ENCODE measurements at places on chromosomes 7 and 10.

DNA sequence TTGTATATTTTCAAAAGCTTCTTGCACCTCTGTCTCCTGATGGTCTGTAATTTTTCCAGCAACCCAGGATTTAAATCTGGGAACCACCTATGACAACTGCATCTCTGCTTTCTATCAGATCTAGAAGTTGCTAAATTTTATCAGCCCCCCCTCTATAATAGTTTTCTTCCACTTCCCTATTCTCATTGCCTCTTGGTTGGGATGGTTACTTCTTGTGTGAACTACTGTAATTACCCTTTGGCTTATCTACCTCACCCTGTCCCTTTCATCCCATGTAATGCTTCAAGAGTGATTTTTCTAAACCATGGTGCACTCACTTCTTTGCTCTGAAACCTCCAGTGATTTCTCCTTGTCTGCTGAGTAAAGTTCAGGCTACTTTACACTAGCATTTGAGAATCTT lies 92.3 kb downstream of the BMPR1A start:
- DNase-seq, result no peak

- no peak for DNase-seq
Measured at GRCh38 chr10:112696592-112696991, 249.6 kb downstream of the VTI1A start.

- peak; percentile 10 for DNase-seq
Measured at GRCh38 chr7:131431289-131431688, 103.6 kb downstream of the MKLN1 start.

- DNase-seq, result no peak
Measured at GRCh38 chr10:84563355-84563754, 235.0 kb downstream of the CCSER2 start.

DNA sequence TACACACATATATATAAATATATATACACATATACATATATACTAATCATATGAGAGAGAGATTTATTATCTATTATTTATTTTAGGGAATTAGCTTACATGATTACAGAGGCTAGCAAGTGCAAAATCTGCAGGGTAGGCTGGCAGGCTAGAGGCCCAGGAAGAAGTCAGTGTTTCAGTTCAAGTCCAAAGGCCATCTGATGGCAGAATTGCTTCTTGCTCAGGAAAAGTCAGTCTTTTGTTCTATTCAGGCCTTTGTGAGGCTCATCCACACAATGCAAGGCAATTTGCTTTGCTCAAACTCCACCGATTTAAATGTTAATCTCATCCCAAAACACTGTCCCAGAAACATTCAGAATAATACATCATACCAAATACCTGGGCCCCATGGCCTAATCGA lies 2.6 kb upstream of the C10orf120 start:
- DNase-seq, result no peak

DNA sequence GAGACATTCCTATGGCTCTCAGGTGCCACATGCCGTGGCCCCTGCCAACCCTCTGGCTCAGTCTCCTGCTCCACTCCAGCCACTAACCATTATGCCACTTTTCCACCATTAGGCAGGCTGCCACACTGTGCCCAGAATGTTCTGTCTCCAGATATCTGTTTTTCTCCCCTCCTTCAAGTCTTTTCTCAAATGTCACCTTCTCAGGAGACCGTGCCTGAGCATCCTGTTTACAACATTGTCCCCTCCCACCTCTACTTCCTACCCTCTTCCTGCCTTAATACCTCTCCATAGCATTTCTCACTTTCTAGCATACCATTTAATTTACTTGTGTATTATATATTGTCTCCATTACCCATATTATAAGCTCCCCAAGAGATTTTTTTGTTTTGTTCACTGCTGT lies 162.5 kb upstream of the LYZL2 start:
- no peak for DNase-seq

DNA sequence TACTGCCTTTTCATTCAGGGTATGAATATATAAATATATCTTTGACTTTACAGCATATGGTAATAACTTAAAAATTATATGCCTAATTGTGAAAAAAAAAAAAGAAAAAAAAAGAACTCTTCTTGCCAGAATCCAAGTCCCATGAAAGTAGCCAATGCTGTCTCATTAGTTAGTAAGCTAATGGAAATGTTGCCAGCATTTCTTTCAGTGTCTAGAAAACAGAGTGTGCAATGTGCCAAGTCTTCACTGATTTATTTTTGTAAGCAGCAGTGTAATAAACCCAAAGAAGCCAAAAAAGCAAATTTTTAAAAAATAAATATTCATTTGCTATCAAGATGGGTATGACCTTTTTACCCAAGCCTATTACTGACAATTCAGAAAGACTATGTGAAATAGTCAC lies 31.1 kb upstream of the LRRN3 start:
- no peak for DNase-seq
